ENCODE measurements at places on chromosomes 5 and 9. TPM values are rescaled to one million over a fixed set of nuclear protein-coding genes. Genes with fewer than 3 reads are reported as not detected.

GRIA1 gene
- 0.44 TPM for total RNA-seq

ANKRD33B gene
- total RNA-seq, result 10.7 TPM

SLC36A2 gene
- total RNA-seq, result 0.19 TPM

RBM18 gene
- 11.7 TPM for total RNA-seq

FBP2 gene
- total RNA-seq, result not detected

KIF24 gene
- 0.88 TPM for total RNA-seq

FST gene
- 14.3 TPM for total RNA-seq

RNF183 gene
- not detected for total RNA-seq

PTPA gene
- 36.4 TPM for total RNA-seq

GAPT gene
- total RNA-seq, result not detected

FAM200C gene
- 3.6 TPM for total RNA-seq

GCNT4 gene
- total RNA-seq, result 1.1 TPM

NTNG2 gene
- total RNA-seq, result 3.2 TPM

NIM1K gene
- total RNA-seq, result 0.17 TPM

GPR21 gene
- 1.1 TPM for total RNA-seq

SLC1A3 gene
- total RNA-seq, result 479 TPM

SLC22A4 gene
- total RNA-seq, result 0.33 TPM

PCDHA10 gene
- 0.66 TPM for total RNA-seq

QRFP gene
- total RNA-seq, result not detected

NUTM2G gene
- not detected for total RNA-seq

NOXA1 gene
- 1.4 TPM for total RNA-seq

FAM169A gene
- 2.3 TPM for total RNA-seq

PELO gene
- 23.9 TPM for total RNA-seq

ANKRD18A gene
- total RNA-seq, result 0.33 TPM

S100Z gene
- not detected for total RNA-seq

SHOC1 gene
- total RNA-seq, result not detected

ZNF354C gene
- total RNA-seq, result 7.3 TPM

KCNV2 gene
- total RNA-seq, result not detected

SLC6A7 gene
- not detected for total RNA-seq

CCDC192 gene
- 1.1 TPM for total RNA-seq

TDRD7 gene
- 11.9 TPM for total RNA-seq

HTR4 gene
- not detected for total RNA-seq

ACOT12 gene
- not detected for total RNA-seq

SLC46A2 gene
- total RNA-seq, result 0.22 TPM

PCDH1 gene
- 18.9 TPM for total RNA-seq

PITX1 gene
- not detected for total RNA-seq

XRCC4 gene
- total RNA-seq, result 18.1 TPM

RETREG1 gene
- 89.1 TPM for total RNA-seq

IER5L gene
- total RNA-seq, result 10.6 TPM

CA9 gene
- total RNA-seq, result not detected

GALNT12 gene
- total RNA-seq, result 8.5 TPM

LECT2 gene
- not detected for total RNA-seq

CDH6 gene
- 1.3 TPM for total RNA-seq

PCDHB14 gene
- total RNA-seq, result 3.8 TPM

VCAN gene
- 287 TPM for total RNA-seq

ZFP37 gene
- total RNA-seq, result 1.3 TPM

STPG3 gene
- total RNA-seq, result not detected

ROR2 gene
- total RNA-seq, result 0.19 TPM

AGXT2 gene
- total RNA-seq, result not detected

PGGT1B gene
- total RNA-seq, result 10.3 TPM

GRXCR2 gene
- total RNA-seq, result not detected

TEK gene
- 14.3 TPM for total RNA-seq

HRH2 gene
- total RNA-seq, result 4.8 TPM

ENTPD2 gene
- not detected for total RNA-seq

ADAMTS12 gene
- total RNA-seq, result 23.3 TPM

PCDHGC4 gene
- 1.0 TPM for total RNA-seq

DCANP1 gene
- not detected for total RNA-seq

KIAA0825 gene
- 5.8 TPM for total RNA-seq

IL4 gene
- total RNA-seq, result not detected

C5 gene
- total RNA-seq, result 18.5 TPM

All from subcutaneous adipose tissue (tissue), 4 donors.